ENCODE measurements at places on chromosomes 6 and 20. TPM values are rescaled to one million over a fixed set of nuclear protein-coding genes. Genes with fewer than 3 reads are reported as not detected.
A peak's percentile ranks its signal among the peaks of the same experiment; 100 is the strongest.

DNA sequence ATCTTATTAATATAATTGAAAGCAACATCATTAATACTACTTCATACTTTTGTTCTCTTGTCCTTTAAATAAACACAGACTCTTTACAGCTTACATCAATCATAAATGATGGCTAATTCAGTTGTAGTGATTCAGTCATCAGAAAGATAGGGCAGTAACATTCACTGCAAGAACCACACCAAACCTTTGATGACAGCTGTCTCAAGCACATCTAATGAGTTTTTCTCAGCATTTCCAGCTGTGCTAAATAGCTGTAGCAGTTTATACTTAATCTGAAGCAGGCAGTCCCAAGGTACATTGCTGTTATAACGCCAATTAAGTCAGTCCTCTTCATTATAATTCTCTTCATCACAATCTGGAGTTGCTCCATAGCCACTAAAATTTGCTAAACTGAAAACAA, 45.7 kb downstream of the PREP start:
- H3K4me1 ChIP-seq, result no peaks in the 10 kb centered on the region
- DNase-seq, result no peak
- no peaks in the 10 kb centered on the region for H3K27me3 ChIP-seq
- H3K4me3 ChIP-seq, result no peak overlapping the region
- H3K36me3 ChIP-seq, result peaks cover 2% of the 10 kb centered on the region

DNA sequence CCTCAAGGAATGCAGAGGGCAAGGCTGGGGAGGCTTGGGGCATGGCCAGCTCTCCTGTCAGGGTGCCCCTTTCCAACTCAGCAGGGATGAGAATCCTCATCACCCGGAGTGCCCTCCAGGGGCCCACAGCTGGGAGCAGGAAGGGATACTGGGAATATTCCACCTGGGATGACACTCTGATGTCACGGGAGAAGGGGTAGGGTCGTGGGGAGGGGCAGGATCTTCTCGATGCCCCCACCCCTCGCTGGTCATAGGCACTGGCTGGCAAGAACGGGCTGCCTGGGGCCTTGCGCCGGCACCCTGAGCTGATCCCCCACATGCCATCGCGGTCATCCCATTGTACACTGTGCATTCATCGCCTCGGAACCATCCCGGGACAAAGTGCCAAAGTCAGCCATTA, 10.6 kb upstream of the NXT1 start:
- no peaks in the 10 kb centered on the region for H3K4me1 ChIP-seq
- no peak for DNase-seq
- no peak overlapping the region for H3K4me3 ChIP-seq
- no peak overlapping the region for H3K27ac ChIP-seq

- H3K27ac ChIP-seq, result no peak overlapping the region
- H3K4me1 ChIP-seq, result no peaks in the 10 kb centered on the region
- H3K27me3 ChIP-seq, result no peaks in the 10 kb centered on the region
- DNase-seq, result no peak
- H3K36me3 ChIP-seq, result no peaks in the 10 kb centered on the region
- no peak overlapping the region for H3K4me3 ChIP-seq
These were observed 3.6 kb downstream of the NELFCD start for GRCh38 chr20:58984691-58985090.

DNA sequence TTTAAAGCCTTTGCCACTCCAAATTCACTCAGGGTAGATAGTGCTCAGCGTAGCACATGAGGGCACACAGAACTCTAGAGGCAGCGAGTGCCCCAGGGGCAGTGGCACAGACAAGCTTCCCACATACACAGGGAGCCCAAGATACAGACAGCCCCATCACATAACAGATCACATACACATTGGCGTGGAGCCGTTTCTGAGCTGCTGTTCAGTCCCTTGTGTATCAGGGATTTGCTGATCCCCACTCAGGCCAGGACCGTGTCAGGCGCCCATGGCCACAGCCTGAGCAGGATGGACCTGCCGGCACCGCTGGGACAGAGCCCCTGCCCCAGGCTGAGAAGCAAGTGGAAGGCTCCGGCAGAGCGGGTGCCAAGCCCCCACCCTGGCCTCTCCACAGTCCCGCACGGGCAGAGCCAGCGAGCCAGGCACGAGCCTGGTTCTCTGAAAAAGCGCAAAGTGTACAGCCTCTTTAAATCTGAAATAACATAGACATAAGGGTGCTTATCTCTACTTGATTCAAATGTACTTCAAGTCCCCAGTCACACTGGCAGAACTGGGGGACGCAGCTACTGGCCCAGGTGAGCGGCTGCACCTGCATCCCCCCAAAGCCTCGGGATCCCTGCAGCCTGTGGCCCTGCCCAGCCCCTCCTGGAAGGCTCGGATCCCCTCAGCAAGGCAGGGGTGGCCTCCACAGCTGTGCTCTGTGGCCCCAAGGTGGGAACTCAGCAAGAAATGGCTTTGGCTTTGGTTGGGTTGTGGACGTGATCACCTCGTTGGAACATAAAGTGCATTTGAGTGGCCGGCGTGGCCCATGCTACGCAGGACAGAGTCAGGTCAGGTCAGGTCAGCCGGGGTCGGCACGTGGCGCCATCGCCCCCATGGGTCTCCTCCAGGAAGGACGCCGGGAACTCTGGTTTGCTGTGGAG, 231.3 kb downstream of the ERMARD start:
- no peaks in the 10 kb centered on the region for H3K4me1 ChIP-seq
- H3K27ac ChIP-seq, result no peak overlapping the region
- no peaks in the 10 kb centered on the region for H3K36me3 ChIP-seq
- peak; percentile 70 for DNase-seq
- no peak overlapping the region for H3K4me3 ChIP-seq

- H3K27me3 ChIP-seq, result no peaks in the 10 kb centered on the region
- H3K4me1 ChIP-seq, result peaks cover 2% of the 10 kb centered on the region
- H3K36me3 ChIP-seq, result no peaks in the 10 kb centered on the region
These were observed 52.6 kb upstream of the TMEM200A start for GRCh38 chr6:130313206-130313605.

DNA sequence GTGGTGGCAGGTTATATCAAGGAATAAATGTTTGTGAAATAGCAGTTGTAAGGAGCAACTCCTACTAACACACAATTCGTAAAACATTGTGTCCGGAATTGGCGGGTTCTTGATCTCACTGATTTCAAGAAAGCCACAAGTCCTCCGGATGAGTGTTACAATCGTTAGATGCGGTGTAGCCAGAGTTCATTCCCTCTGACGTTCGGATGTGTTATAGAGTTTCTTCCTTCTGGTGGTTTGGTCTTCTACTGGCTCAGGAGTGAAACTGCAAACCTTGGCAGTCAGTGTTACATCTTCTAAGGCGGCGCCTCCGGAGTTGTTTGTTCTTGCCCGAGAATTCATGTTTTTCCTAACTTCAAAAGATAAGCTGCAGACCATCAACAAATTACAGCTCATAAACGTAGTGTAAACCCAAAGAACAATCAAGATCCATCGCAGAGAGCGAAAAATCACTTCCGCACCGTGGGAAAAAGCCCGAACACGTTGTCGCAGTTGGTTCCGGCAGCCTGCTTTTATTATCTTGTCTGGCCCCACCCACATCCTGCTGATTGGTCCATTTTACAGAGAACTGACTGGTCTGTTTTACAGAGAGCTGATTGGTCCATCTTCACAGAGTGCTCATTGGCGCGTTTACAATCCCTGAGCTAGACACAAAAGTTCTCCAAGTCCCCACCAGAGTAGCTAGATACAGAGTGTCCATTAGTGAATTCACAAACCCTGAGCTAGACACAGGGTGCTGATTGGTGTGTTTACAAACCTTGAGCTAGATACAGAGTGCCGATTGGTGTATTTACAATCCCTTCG, 58.2 kb downstream of the TRIM27 start:
- H3K4me3 ChIP-seq, result no peak overlapping the region
- H3K4me1 ChIP-seq, result no peaks in the 10 kb centered on the region
- no peak for DNase-seq
- no peaks in the 10 kb centered on the region for H3K27me3 ChIP-seq

DNA sequence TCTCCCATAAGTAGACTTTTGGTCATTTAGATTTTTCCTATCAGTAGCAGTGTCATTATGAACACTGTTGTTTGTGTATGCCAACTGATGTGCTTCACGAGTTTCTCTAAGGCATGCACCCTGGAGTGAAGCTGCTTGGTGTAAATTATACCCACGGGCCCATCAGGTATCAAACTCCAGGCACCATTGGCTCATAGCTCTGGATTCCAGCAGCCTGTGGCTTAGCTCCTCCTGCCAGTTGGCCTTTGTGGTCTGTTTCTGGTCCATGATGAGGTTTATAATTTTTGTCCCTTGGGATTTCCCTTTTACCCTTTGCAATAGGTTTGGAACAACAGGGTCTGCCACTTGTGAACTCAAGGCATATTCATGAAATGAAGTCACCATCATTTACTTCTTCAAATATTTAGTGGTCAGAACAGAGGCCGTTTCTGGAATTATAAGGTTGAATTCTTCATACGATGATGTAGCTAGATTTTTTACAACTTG, 350.5 kb downstream of the PRL start:
- no peak overlapping the region for H3K4me3 ChIP-seq
- H3K36me3 ChIP-seq, result no peaks in the 10 kb centered on the region
- no peaks in the 10 kb centered on the region for H3K4me1 ChIP-seq
- no peak for DNase-seq

GRCh38 chr6:165484178-165484889, 174.9 kb upstream of the C6orf118 start:
- DNase-seq, result no peak
- no peaks in the 10 kb centered on the region for H3K4me1 ChIP-seq
- no peaks in the 10 kb centered on the region for H3K27me3 ChIP-seq
- no peaks in the 10 kb centered on the region for H3K36me3 ChIP-seq
- no peak overlapping the region for H3K27ac ChIP-seq

DNA sequence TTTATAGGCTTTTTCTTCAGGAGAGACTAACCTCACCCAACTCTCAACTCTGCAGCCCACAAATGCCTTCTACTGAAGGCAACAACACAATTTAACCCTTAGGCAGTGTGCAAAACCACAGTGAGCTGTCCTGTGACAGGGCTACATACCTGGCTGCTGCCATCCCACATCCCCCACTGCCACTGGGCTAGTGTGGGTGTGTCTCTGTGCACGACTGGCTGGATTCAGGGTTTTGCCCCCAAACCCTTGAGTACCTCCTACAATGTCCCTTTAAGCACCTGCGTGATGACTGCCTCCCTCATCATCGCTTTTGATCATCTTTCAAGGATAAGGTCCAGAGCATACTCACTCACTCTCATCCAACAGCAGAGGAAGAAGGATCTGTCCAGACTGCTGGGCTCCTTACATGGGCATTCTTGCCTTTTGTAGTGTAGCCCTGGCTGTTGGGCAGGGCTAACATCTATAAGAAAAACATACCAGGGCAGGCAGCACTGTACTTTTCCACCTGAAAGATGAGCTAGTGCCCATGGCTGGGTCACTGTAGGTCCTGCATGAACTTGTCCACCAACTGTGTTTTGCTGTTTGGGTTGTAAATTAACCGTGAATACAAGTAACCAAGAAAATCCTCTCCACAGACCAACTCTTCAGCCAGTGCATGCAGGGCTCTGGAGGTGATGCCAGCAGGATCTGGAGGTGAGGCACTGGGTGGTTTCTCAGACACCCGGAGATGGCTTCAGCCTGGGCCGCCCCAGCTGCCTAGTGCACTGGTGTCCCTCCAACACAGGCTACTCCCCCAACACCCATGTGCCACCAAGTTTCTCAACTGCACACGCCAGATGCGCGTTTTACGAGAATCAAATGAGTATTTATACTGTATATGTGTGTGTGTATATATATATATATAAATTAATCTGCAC, 45.2 kb downstream of the PLCG1 start:
- peaks cover 3% of the 10 kb centered on the region for H3K4me1 ChIP-seq
- no peak for DNase-seq
- H3K4me3 ChIP-seq, result no peak overlapping the region
- H3K27ac ChIP-seq, result no peak overlapping the region
- no peaks in the 10 kb centered on the region for H3K27me3 ChIP-seq

DNA sequence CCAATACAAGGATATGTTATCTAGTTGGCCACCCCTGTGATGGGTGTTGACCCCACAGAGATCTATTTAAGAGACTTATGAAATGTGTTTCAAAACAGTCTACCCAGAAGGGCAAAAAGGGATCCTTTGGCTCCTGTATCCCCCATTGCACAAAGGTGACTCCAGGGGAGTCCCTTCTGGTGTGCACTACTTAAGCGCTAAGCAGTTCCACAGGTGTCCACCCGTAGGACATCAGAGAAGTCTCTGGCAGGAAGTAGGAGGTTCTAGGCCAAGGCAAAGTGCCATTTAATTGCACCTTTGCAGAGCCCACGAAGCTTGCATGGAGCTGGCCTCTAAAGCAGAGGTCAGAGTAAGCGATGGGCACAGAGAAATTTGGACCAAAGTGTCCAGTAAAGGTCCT, 147.7 kb downstream of the MRPL14 start:
- H3K36me3 ChIP-seq, result no peaks in the 10 kb centered on the region
- no peaks in the 10 kb centered on the region for H3K27me3 ChIP-seq
- no peak overlapping the region for H3K4me3 ChIP-seq
- no peak for DNase-seq
- H3K27ac ChIP-seq, result no peak overlapping the region

GRCh38 chr6:133768656-133769295, 120.1 kb upstream of the TCF21 start:
- no peak overlapping the region for H3K27ac ChIP-seq
- DNase-seq, result no peak
- peaks cover 3% of the 10 kb centered on the region for H3K4me1 ChIP-seq
- no peaks in the 10 kb centered on the region for H3K27me3 ChIP-seq

DNA sequence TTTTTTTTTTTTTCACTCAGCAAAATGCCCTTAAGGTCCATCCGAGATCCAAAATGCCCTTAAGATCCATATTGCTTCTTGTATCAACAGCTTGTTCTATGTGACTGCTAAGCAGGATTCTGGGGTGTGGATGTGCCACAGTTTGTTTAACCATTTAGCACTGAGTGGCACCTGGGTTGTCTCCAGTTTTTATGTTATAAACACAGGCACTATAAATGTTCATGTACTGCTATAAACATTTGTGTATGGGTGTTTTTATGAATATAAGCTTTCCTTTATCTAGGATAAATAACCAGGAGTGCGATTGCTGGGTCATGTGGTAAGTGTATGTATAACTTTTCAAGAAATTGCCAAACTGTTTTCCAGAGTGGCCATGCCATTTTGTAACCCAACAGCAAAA, 386.0 kb downstream of the RNGTT start:
- no peaks in the 10 kb centered on the region for H3K27me3 ChIP-seq
- no peak overlapping the region for H3K27ac ChIP-seq
- no peaks in the 10 kb centered on the region for H3K36me3 ChIP-seq
- DNase-seq, result no peak

DNA sequence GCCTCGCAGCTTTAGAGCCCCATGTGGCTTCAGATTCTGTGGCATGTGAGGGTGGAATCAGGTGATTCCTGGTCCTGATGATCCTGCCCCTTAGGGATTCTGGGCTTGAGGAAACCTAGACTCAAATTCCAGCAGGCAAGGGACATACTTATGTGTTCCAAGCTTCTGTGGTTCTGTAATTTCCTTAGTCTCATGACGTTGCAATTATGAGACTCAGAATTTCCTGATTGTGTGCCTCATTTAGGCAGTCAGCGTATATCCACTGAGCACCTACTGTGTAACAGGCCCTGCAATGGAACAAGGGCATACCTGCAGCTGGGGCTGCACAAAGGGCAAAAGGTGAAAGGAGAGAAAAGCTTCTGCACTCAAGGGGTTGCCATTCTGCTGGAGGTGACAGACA, 11.6 kb upstream of the BPIFB4 start:
- H3K4me3 ChIP-seq, result no peak overlapping the region
- no peaks in the 10 kb centered on the region for H3K27me3 ChIP-seq
- no peak overlapping the region for H3K27ac ChIP-seq
- H3K36me3 ChIP-seq, result no peaks in the 10 kb centered on the region

The DLGAP4 gene
- 150 TPM for total RNA-seq

The HBS1L gene
- total RNA-seq, result 61.0 TPM

The KCNQ5 gene
- 4.4 TPM for total RNA-seq

The HLA-DRA gene
- 274 TPM for total RNA-seq

All from aorta (tissue), 5 donors.